Mesangial cell (primary cell): ENCODE measurements at places on chromosomes 7 and 10. TPM values are rescaled to one million over a fixed set of nuclear protein-coding genes. Genes with fewer than 3 reads are reported as not detected.

Gene RBM20
- 1.4 and 1.6 TPM in 2 replicates for total RNA-seq

Gene AMPH
- total RNA-seq = 0.49 and 0.51 TPM in 2 replicates

Gene SPAG6
- total RNA-seq = 0.63 TPM in 1 of 2 replicates, not detected in the other

Gene ITGA8
- total RNA-seq = 0.25 TPM in 1 of 2 replicates, not detected in the other

Gene POLR1F
- total RNA-seq = 9.6 and 13.7 TPM in 2 replicates

Gene CTAGE6
- total RNA-seq = not detected in 2 replicates

Gene GLI3
- 3.6 and 9.6 TPM in 2 replicates for total RNA-seq

Gene GNAT3
- not detected in 2 replicates for total RNA-seq

Gene OPN1SW
- total RNA-seq = not detected in 2 replicates

Gene AZGP1
- 0.49 TPM in 1 of 2 replicates, not detected in the other for total RNA-seq

Gene HKDC1
- total RNA-seq = 25.1 and 53.5 TPM in 2 replicates

Gene RARRES2
- 3.3 and 34.4 TPM in 2 replicates for total RNA-seq

Gene WDR86
- 0.33 and 43.2 TPM in 2 replicates for total RNA-seq

Gene CHST3
- total RNA-seq = 31.9 and 45.5 TPM in 2 replicates

Gene AVL9
- total RNA-seq = 14.2 and 25.5 TPM in 2 replicates

Gene OR2A1
- 0.13 and 0.33 TPM in 2 replicates for total RNA-seq

Gene DGKB
- total RNA-seq = not detected in 2 replicates

Gene THSD7A
- total RNA-seq = 0.16 and 1.4 TPM in 2 replicates

Gene WEE2
- total RNA-seq = not detected in 2 replicates

Gene HOXA6
- 11.1 and 18.8 TPM in 2 replicates for total RNA-seq

Gene COX15
- total RNA-seq = 20.9 and 25.2 TPM in 2 replicates

Gene MYOZ1
- total RNA-seq = 0.89 TPM in 1 of 2 replicates, not detected in the other

Gene BLVRA
- 28.9 and 40.1 TPM in 2 replicates for total RNA-seq

Gene C10orf90
- not detected in 2 replicates for total RNA-seq

Gene EEPD1
- 6.8 and 12.5 TPM in 2 replicates for total RNA-seq

Gene CADPS2
- 6.4 and 7.4 TPM in 2 replicates for total RNA-seq

Gene STEAP4
- total RNA-seq = 0.13 TPM in 1 of 2 replicates, not detected in the other
